ENCODE measurements at places on chromosomes 11 and 22.

GRCh38 chr11:2190657-2191471 is 19.2 kb upstream of the TH start:
- no peak for DNase-seq

- no peak for DNase-seq
Measured at GRCh38 chr11:125364121-125364826, 131.8 kb downstream of the FEZ1 start.

GRCh38 chr11:15670520-15671070 is 555.9 kb downstream of the INSC start:
- DNase-seq: no peak

- DNase-seq: no peak
Measured at GRCh38 chr22:48270731-48271130, 1508.3 kb downstream of the TBC1D22A start.
